ENCODE measurements at places on chromosomes 2 and 18.

- no peak for DNase-seq
Measured at GRCh38 chr2:178265851-178266250, 71.5 kb downstream of the OSBPL6 start.

- no peak for DNase-seq
Measured at GRCh38 chr18:21389283-21389682, 147.3 kb downstream of the GREB1L start.

- DNase-seq, result no peak
Measured at GRCh38 chr2:143685421-143686078, 556.3 kb downstream of the ARHGAP15 start.

DNA sequence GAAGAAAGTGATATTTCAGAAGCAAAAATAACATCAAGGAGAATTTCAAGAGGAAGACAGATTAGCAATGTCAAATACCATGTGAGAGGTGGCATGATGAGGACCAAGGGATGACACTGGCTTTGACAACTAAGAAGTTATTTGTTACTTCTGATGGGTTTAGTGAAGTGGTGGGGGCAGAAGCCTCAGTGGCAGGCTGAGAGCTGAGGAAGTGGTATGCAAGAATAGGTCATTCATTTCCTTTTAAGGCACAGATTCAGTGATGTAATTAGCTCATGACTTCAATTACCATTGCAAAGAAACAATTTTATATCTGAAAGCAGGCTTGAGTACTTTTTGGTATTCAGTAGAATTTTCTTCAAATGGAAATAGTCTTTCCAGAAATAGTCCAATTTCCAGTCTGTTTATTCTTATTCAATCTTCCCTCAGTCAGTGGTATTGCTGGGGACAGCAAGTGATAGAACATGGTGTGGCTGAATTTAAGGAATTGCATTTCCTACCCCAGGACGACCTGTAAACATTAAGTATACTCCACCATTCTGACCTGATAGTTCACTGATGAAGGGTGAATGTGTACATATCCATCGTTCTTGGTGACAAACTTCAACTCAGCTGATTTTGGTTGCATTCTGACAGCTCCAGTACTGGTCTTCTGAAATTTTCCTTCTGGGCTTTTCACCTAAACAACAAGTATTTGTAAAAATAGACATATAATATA, 28.2 kb downstream of the GEMIN6 start:
- DNase-seq, result no peak

- no peak for DNase-seq
Measured at GRCh38 chr2:221915926-221916325, 343.8 kb upstream of the EPHA4 start.

DNA sequence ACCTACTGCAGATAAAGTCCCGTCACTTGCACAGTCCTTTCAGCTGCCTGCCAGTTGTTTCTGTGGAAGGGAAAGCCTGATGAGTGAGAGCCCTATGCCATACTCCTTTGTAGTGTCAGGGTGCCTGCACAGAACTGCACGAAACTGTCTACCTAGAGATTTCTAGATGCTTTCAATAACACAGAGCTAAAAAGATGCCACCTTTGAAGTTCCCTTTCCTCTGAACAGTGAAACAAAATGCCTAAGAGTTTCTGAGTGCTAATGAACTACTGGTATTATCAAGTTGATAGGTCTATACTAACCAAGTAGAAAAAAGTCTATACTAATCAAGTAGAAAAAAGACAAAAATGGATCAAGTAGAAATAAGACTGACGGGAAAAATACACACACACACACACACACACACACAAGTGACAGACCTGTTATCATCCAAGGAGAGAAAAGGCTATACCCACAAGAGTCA, 79.0 kb downstream of the TLK1 start:
- no peak for DNase-seq

GRCh38 chr2:106956416-106956815, 70.4 kb upstream of the ST6GAL2 start:
- DNase-seq, result no peak

GRCh38 chr2:98819231-98819766, 88.4 kb upstream of the MGAT4A start:
- no peak for DNase-seq

- no peak for DNase-seq
Measured at GRCh38 chr18:75052475-75052874, 156.5 kb downstream of the PTGR3 start.

DNA sequence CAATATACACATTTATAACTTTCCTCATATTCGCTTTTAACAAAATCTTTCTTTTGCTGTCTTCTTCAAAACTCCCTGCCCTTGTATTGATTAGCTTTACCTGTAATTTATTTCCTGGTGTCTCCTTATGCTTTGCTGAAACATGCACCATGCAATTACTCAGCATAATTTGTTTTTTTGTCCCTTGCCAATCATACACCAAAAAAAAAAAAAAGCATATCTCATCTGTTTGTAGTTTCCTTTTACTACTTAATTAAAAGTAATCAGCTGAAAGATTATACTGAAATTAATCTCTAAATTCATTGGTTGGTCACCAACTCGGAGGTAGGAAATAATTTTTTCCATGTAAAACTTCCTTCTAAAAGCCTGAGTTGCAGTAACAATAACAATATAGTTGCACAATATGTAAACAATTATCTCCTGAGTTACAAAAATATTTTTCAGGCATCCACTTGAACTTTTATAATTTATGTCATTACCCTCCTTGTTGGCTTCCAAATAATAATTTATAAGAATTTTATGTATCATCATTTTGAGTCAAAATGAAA, 53.0 kb upstream of the ROCK1 start:
- no peak for DNase-seq

GRCh38 chr2:203999835-204000234, 63.3 kb downstream of the ICOS start:
- no peak for DNase-seq

GRCh38 chr18:22946846-22947245, 13.7 kb downstream of the RBBP8 start:
- no peak for DNase-seq

DNA sequence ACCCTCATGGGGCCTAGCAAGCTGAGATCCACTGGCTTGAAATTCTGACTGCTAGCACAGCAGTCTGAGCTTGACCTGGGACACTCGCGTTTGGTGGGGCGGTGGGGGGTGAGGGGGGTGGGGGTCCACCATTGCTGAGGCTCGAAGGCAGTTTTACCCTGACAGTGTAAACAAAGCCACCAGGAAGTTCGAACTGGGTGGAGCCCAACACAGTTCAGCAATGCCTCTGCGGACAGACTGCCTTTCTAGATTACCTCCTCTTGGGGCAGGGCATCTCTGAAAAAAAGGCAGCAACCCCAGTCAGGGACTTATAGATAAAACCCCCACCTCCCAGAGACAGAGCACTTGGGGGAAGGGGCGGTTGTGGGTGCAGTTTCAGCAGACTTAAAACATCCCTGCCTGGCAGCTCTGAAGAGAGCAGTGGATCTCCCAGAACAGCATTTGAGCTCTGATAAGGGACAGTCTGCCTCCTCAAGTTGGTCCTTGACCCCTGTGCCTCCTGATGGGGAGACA, 149.7 kb upstream of the TANK start:
- DNase-seq, result no peak

GRCh38 chr18:42778024-42778423, 337.5 kb downstream of the RIT2 start:
- DNase-seq, result no peak

- DNase-seq, result no peak
Measured at GRCh38 chr2:223538920-223539440, 63.2 kb downstream of the SCG2 start.

- DNase-seq, result no peak
Measured at GRCh38 chr2:51483720-51484119, 451.8 kb upstream of the NRXN1 start.

GRCh38 chr2:71524476-71524875, 71.1 kb downstream of the DYSF start:
- DNase-seq, result no peak

Data from stimulated activated CD8-positive, alpha-beta memory T cell treated with anti-CD3 and anti-CD28 coated beads, Interleukin-15, amount 100 ng/mL, for 4 hours (primary cell).